ENCODE measurements at places on chromosomes 2 and 18.
A peak's percentile ranks its signal among the peaks of the same experiment; 100 is the strongest.

DNA sequence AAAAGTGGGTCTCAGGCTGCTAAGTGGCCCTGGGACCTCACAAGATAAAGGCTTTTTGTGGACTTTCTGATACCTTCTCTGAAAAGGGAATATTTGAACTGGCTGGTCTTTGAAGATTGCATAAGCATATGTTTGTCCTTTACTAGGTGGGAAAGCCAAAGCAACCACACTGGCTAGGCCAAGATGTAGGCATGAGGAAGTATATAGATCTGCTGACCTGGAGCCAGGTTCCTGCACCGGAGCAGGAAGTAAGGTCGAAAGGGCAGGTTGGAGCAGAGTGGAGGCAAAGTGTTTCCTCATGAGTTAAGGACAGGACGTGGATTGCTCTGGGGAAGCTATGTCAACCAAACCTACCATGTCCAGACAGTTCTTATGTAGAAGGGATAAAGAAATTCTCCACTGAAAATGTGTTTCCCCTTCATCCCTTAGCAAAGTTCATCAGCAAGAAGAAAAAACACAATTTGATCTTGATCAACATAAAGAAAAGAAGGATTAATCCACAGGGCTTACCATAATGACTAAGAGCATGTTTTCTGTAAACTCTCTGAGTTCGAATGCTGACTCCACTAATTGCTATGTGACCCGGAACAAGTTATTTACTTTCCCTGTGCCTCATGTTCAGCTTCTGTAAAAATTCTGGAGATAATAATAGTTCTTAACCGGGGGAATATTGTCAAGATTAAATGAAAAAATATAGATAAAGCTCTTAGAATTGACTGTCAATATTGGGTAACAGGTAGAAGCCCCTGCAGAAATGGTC, 156.1 kb upstream of the SRD5A2 start:
- DNase-seq: no peak

DNA sequence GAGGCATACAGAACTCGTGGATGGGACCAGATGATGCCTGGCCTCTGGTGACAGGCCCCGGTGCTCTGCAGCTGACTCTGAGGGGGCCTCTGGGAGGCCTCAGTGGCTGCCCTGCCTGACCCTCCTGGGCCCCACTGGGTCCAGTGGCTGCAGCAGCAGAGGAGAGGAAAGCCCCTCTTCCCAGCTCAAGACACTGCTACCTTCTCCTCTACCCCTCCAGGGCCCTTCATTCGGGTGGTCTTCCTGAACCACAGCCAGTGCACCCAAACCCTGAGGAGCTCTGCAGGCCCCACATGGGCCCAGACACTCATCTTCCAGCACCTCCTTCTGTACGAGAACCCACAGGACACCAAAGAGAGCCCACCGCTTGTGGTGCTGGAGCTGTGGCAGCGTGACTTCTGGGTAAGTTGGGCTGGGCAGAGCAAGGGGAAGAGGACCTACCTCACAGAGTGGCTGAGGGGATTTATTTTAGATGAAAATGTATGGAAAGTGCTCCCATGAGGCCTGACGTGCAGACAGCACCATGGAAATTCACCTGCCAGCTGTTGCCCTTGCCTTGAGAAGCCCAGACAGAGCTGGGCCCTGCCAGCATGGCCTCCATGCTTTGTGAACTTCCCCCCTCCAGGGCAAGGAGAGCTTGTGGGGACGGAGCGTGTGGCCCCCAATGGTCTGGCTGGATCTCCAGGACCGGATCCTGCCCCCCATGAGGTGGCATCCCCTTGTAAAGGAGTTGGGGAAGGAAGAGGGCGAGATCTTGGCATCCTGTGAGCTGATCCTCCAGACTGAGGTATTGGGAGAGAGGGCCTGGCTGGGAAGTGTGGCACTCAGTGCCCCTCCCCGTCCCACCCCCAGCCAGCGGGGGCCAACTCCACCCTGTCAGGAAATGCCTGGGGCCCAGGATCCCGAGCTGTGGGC, 46.3 kb downstream of the LMAN2L start:
- no peak for DNase-seq

GRCh38 chr2:2727876-2728511, 396.9 kb upstream of the MYT1L start:
- no peak for DNase-seq

- DNase-seq: no peak
These were observed 293.5 kb downstream of the ASXL3 start for GRCh38 chr18:33871363-33872025.

DNA sequence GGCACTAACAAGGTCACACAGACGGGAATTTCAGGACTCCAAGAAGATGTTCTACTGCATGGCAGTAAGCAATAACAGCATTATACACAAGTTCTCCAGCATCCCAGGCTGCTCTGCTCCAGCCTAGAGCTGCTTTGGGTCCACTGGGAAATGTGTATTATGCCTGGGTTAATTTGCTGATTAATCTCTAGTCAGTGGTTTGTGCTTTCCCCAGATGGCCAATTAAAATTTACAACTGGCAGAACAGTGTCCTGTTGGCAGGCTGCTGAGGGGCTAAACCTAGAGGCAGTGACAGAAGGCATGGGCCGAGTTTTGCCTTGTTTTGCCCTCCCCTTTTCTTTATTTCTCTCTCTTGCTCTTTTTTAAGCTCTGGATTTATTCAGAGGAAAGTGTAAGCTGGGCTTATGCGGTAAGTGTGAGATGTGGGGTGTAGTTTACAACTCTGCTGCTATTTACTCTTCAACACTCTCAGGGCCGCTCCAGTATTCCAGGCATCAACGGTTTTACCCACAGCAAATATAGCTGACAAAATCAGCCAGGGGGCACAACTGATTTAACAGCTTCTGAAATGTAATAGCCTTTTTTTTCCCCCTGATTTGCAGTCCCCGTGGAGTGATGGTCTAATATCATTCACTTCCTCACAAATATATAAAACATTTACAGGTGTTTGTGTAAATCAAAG, 348.0 kb downstream of the GPD2 start:
- no peak for DNase-seq

DNA sequence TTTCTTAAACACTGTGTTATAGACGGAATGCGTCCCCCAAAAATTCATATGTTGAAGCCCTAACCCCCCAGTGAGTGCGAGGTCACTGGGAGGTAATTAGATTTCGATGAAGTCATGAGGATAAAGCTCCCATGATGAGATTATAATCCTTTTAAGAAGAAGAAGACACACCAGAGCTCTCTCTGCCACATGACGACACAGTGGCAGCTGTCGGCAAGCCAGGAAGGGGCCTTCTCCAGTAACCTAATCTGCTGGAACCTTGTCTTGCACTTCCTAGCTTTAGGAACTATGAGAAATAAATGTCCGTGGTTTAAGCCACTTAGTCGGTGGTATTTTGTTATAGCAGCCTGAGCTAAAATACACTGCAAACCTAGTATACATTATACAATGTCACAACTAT, 12.3 kb downstream of the TMEM237 start:
- no peak for DNase-seq

- no peak for DNase-seq
These were observed 14.8 kb downstream of the PIK3C3 start for GRCh38 chr18:41969881-41970280.

GRCh38 chr2:135775420-135775819, 33.8 kb downstream of the UBXN4 start:
- DNase-seq: no peak

DNA sequence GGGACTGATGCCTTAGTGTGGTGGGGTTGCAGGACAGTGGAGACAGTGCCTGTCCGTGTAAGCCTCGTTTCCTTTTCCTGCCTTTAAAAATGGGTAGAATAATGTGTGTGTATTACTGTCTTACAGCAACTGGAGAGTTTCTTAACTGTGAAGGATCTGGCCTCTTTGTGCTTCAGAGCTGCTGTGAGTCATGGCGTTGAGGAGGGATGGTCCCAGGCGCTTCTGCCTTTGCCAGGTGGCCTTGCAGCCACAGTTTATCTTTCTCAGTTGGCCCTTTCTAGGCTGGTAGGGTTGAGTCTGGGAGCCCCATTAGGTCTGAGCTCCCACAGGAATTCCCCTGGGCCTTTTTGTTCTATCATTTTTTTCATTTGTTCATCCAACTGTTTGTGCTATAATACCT, 9.2 kb downstream of the PRADC1 start:
- DNase-seq: no peak

- no peak for DNase-seq
These were observed 42.1 kb downstream of the INSIG2 start for GRCh38 chr2:118130385-118130784.

DNA sequence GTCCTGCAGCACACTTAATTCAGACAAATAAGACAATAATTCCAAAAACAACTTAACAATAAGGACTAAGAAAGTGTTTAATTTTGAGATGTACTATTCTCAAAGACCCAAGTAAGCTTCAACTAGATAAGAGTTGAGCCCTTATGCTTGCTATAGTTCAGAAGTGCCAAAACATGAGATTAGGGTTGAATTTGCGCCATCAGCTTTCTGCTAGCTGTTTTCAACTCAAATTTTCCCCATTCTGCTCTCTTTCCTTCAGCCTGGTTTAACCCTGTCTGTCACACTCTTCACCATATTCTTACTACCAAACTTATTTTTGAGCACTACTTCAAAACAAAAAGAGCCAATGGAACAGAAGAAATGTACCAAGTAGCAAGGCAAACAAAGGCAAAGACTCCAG, 4.1 kb downstream of the NFE2L2 start:
- no peak for DNase-seq

DNA sequence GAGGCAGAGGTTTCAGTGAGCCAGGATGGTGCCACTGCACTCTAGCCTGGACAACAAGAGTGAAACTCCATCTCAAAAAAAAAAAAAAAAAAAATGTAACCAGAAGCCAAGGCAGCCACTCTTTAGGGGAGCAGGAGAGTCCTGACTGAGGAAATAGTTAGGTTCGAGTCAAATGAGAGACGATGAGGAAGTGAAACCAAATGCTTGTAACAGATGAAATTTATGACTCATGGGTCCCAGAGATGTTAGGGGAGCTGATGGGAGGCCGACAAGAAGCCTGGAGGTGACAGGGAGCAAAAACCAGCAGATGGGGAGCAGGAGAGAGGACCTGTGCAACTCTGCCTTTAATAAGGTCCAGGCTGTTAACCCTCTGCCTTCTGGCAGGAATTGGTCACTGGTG, 756.1 kb upstream of the DDX18 start:
- peak; percentile 27 for DNase-seq

GRCh38 chr18:363301-364085, 95.6 kb upstream of the THOC1 start:
- peak; percentile 34 for DNase-seq

- no peak for DNase-seq
These were observed 73.3 kb upstream of the FOSL2 start for GRCh38 chr2:28319118-28320008.

- no peak for DNase-seq
These were observed 39.8 kb downstream of the PIAS2 start for GRCh38 chr18:46877329-46877987.

DNA sequence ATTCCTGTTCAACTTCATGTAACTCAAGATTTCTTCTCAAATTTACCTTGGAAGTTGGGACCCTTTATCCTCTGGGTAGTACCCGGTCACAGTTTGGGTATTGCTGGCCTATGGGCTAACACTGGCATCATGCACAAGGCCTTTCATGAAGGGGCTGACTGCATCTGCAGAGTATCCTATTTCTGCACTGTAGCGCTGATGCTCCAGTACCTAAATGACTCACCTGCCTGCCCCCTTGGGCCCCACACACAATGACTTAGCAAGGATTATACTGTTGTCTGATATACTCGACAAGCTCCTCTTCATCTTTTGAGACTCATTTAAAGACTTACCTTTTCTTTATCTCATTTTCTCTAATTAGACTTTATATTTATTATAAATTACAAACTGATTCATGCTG, 39.9 kb downstream of the DNAH6 start:
- DNase-seq: no peak

- no peak for DNase-seq
These were observed 12.6 kb upstream of the ITM2C start for GRCh38 chr2:230852113-230852512.

GRCh38 chr18:73983970-73984369, 163.7 kb downstream of the FBXO15 start:
- DNase-seq: no peak

DNA sequence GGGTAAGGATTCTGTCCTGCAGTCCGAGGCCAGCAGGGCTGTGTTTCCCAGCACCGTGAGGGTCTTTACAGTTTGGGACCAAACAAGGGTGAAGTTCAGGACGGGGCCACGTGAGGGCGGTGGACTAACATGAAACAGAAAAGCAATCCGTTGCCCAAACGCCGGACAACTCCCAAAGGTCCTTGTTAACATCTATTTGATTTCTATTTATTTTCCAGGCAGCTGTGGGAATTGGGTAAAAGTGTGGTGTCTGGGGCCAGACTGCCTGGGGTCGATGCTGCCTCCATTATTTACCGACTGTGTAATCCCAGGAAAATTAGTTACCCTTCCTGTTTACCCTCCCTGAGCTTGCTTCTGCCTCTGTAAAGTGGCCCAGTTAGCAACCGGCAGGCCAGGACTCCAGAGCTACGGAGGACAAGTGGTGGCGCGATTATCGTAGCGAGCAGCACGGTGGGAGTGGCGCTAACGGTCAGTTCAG, 66.3 kb upstream of the TCF7L1 start:
- DNase-seq: peak; percentile 74

GRCh38 chr2:44719562-44719961, 221.9 kb upstream of the SIX3 start:
- DNase-seq: no peak

DNA sequence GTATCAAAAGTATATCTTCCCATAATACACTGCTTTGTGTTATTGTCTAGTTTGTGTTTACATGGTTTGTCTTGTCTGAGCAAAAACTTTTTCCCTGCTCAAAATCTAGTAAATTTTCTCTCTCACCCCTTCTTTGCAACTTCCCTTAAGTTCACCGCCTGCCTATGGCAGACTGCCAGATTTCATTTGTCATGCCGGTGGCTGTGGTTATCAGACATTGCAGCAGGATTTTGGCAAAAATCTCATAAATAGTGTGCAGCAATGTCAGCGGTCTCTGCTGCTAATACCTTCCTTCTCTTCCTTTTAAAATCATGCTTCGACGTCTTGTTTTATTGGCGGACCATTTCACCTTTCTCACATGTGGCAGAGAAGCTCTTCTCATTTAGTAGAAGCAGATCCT, 45.6 kb upstream of the TMEM178A start:
- DNase-seq: peak; percentile 88

- DNase-seq: no peak
These were observed 235.7 kb downstream of the AGAP1 start for GRCh38 chr2:235729557-235729947.

GRCh38 chr18:55186588-55186987, 227.3 kb upstream of the CCDC68 start:
- DNase-seq: no peak

GRCh38 chr2:233100192-233100998, 40.3 kb downstream of the INPP5D start:
- no peak for DNase-seq

Measured in suppressor macrophage (primary cell).